NCI-H1436 treated with DMSO at 0.1 percent for 48 hours (cell line): ENCODE measurements at places on chromosomes 12 and 14.

GRCh38 chr14:25032092-25032784 lies 17.7 kb downstream of the STXBP6 start:
- no peak for DNase-seq

- no peak for DNase-seq
Observed at GRCh38 chr12:33734871-33735270, 287.4 kb upstream of the ALG10 start.

DNA sequence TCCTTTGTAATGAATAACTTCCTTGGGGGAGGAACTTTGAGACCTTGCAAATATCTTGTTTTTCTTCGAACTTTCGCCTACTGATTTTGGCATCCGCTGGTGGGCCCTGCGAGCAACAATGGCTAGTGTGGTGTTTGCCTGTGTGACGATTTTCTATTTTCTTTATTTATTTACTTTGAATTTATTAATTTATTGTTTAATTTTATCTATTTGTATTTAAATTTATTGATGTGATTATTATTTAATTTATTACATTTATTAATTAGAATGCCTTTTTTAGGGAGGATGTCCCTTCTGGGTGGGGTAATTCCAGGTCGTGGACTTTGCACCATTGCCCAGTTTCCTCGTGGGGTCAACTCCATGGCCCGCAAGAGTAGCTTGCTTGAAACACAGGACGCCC lies 149.7 kb downstream of the ZNF664 start:
- no peak for DNase-seq

DNA sequence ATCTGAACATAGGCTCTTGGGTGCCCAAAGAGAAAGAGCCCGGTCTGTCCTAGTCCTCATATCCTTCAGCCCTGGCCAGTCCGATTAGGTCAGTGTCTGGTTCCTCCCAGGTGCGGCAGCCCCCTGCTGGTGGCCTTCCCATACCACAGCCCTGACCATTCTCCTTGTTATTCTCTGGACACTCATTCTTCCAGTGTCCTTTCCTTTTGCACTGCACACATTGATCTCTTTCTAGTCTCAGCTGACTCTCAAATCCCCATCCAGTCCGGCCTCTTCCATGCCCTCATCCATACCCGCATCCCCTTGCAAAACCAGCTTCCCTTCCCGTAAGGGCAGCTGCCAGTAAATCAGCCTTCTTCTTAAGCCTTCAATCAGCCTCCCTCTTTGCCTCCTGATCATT lies 1316.3 kb downstream of the TMEM121 start:
- DNase-seq = no peak

DNA sequence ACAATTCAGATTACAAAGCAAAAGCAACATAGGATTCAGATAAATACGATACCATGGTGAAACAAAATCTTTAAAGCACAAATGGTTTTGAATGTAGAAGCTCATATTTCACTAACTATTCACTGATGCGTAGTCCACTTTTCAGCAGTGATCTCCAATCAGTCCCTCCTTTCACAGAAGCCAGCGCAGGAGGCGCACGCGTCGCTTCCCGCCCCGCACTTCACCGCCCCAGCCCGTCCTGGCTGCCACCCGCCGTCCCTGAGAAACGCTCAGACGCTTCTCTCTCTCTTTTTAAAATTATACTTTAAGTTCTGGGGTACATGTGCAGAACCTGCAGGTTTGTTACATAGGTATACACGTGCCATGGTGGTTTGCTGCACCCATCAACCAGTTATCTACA lies 19.8 kb upstream of the CHFR start:
- DNase-seq = no peak

GRCh38 chr12:95574799-95575452 lies 23.6 kb upstream of the USP44 start:
- no peak for DNase-seq

- DNase-seq = no peak
Observed at GRCh38 chr12:66119229-66119869, 11.2 kb downstream of the LLPH start.

GRCh38 chr12:94200695-94201094 lies 52.3 kb downstream of the PLXNC1 start:
- no peak for DNase-seq

GRCh38 chr14:38175658-38176057 lies 32.0 kb upstream of the SSTR1 start:
- DNase-seq = no peak

DNA sequence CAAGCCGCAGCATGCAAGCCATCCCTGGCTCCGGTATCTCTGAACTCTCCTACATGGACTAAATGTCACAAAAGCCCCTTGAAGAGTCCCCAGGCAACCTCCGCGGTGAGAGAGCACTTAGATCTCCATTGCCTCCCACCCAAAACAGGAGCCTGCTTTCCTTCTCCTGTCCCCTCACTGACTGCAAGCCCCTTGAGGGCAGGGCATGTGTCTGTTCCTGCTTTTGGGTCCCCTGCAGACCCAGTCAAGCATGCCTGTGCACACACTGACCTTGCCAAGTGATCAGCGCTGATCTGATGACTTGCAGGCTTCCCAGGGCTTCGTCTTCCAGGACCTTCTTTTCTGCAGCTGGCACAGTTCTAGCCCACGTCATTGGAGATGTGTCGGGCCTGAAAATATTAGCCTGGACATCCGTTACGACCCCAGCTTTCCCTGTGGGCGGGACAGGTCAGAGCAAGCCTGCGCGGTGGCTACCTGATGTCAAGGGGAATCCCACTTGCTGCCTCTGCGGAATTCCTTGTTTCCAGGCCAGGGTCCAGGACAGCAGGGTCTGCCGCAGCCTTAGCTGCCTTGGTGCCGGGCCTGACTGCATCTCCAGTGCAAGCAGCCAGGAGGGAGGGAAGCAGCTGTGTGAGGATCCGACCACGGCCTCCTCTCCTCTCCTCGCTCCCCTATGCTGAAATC lies 92.5 kb downstream of the FBXL14 start:
- DNase-seq = no peak

DNA sequence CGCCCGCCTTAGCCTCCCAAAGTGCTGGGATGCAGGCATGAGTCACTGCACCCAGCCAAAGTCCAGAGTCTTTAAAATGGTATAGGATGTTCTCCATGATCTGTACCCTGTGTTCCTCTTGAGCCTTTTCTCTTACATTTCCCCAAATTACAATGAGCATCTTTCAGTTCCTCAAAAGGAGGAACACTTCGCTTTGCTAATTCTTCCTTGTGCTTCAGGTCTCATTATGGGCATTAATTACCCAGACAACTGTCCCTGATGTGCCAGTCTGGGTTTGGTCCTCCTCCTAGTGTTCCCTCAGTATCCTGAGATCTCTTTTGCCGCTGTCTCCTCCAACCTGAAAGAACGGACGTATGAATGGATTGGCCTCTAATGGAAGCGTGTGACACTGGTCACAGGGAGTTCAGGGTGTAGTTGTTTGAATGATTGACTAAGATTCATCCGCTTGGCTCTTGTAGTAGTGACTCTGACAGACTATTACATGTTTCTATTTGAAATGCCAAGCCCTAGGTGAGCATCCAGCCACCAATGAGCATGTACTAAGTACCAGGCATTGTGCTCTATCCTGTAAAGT lies 8.2 kb downstream of the PRKCH start:
- DNase-seq = no peak

DNA sequence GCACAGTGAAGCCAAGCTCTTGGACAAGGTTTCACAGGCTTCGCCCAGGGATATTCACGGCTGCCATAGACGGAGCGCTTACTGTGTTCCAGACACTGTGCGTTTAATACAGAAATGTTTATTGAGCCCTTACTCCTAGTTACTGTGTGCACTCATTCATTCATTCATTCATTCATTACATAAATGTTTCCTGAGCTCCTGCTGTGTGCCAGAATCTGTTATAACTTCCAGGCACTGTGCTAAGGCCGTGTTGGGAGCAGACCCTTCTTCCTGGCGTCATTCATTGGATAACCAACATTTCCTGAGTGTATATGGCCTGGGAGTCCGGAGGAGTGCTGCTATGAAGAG lies 760 bp upstream of the MED13L start:
- DNase-seq = no peak

DNA sequence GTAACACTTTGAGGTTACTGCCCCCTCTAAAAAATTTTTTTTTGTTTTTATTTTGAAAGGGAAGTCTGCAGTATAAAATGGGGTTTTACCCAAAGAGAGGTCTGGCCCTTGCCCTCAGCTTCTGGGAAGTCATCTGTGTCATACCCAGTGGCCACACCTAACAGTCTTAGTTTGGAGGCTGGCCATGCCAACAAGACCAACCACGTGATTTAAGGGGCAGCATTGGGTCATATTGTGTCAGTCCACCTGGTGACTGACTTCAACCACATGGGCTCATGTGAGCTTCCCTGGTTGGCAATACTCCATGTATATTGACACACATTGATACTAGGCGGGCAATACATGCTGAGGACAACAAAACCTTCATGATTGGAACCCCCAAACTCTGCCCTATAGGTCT lies 173.9 kb downstream of the GXYLT1 start:
- DNase-seq = no peak

- DNase-seq = no peak
Observed at GRCh38 chr14:70599345-70599744, 1.1 kb downstream of the MED6 start.

DNA sequence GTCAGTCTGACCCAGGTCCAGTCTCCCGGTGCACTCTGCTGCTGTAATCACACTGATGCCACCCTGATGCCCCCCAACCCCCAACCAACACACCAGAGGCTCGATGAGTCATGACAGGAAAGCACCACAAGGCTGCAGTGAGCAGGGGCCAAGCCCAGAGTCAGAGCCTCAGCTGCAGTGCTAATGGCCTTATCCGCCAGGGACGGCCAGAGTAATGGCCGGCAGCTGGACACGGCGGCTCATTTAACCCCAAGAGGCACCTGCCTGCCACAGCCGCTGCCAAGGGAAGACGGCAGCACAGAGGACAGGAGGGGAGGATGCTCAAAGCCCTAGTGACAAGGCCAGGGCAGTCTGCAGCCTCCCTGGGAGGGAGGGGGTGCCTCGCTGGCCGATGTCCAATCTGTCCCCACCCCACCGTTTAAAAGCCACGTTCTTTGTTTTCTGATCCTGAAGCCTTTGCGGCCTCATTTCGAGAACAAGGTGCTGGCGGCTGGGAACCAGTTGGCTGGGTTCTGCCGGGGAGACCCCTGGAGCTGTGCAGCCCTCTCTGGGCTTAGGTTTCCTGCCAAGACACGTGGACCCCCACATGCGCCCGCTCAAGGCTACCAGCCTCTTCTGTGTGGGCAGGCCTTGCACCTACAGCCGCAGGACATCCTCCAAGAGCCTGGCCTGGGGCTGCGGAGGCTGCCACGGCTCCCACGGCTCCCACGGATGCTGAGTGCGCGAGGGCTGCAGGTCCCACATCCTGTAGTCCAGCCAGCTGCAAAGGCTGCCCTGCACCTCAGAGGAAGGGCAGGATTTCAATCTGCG lies 13.1 kb downstream of the CCDC85C start:
- DNase-seq = no peak

GRCh38 chr12:99984271-99985128 lies at the start of gene ANKS1B:
Gene ANKS1B, minus strand, starts transcription at chr12:99984936. Its CDS starts 699 bp downstream, at chr12:99984237.
- DNase-seq = peak; percentile 51

DNA sequence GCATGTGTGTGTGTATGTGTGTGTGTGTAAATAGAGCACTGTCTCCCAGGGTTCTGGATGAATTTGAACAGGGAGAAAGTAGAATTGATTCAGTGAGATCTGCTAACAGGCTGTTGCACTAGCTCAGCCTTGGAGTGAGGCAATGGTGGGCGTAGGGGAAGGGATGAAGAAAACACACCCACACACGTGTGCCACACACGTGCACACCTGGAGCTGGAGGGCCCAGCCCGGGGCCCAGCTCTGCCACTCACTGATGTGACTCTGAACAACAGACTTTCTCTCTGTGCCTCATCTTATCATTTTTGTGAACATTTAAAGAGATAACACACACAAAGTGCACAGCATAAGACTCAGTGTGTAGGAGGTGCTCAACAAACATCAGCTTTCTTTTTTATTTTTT lies 4.2 kb downstream of the ACACB start:
- DNase-seq = no peak

GRCh38 chr12:92439420-92439805 lies 263.4 kb upstream of the PLEKHG7 start:
- DNase-seq = no peak

DNA sequence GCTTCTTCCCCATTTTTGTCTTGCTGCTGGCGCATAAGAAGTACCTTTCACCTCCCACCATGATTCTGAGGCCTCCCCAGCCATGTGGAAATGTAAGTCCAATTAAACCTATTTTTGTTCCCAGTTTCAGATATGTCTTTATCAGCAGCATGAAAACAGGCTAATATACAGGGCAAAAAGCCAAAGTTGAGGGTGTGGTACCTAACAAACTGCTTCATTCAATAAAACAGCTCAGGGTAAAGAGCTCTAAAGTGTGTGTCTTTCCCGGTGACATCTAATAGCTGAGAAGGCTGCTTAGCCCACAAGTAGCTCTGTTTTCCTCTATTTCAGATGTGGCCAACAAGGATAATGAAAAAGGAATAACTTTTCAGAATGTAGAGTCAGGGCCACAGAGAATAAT lies 76.7 kb upstream of the SLC8A3 start:
- DNase-seq = no peak

DNA sequence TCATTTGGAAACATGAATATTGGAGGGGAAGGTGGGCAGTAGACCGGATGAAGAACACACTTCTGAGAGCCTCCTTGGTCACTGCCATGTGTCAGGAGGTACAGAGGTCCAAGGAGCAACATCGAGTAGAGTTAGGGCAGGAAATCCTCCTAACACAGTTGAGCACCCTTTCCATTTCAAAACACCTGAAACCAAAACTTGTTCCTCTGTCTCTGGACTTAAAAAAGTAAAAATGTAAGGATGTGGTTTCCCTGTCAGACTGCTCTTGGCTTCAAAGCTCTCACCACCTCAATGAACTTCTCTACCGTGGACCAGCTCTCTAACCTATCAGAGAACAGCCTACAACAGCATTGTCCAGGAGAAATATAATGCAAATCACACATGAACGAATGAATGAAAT lies 573.9 kb downstream of the NOVA1 start:
- no peak for DNase-seq

DNA sequence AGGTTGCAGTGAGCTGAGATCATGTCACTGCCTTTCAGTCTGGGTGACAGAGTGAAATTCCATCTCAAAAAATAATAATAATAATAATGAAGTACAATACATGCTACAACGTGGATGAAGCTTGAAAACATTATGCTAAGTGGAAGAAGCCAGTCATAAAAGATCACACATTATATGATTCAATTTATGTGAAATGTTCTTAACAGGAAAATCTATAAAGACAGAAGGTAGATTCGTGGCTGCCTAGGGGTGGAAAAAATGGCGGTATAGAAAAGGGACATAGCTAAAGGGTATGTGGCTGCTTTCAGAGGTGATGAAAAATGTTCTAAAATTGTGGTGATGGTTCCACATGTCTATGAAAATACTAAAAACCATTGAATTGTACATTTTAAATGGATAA lies 41.0 kb upstream of the AMIGO2 start:
- no peak for DNase-seq
